Amniotic epithelial cell (primary cell): ENCODE measurements at places on chromosomes 3 and 15.

DNA sequence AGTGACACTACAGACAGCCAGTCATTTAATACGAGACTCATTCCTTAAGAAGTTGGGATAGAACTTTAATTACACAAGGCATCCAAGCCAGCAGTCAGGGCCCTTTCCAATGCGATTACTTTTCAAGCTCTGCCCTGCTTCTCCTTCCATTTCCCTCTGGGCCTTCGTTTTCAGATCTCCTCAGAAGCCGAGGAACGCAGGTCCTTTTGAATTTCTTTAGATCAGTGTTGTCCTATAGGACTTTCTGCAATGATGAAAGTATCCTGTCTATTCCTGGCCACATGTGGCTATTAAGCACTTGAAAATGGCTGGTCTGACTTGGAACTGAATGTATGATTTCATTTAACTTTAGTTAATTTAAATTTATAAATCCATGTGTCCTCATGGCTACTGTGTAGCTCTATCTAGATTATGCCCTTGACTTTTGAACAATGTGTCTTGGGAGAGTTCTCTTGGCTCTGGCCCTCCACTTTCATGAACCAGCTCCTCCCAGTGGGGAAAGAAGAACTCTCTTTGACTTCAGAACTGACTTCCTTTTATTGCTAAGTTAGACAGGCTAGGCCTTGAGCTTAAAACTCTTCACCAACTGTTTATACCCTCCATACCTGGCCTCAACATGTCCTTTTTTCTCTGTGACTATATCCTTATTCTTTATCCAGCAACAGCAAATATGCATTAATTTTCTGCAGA, 22.6 kb downstream of the TGFBR2 start:
- peak; percentile 51 for DNase-seq

DNA sequence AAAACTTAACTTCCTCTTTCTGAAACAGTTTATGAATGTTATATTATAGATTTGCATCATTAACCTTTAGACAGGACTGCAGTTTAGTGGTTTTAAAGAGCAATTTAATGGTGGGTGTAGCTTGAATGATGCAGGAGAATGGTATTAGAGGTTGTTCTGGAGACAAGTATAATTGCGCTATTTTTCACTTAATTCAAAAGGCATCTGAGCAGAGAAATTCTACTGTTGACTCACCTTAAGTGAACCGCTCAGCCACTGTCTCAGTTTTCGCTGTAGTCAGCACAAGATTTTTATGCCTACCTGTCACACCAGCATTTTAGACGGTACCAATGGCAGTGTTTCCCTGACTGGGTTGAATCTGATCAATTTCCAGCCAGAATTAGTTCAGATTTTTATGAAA, 348.8 kb upstream of the DCBLD2 start:
- DNase-seq: peak; percentile 74

DNA sequence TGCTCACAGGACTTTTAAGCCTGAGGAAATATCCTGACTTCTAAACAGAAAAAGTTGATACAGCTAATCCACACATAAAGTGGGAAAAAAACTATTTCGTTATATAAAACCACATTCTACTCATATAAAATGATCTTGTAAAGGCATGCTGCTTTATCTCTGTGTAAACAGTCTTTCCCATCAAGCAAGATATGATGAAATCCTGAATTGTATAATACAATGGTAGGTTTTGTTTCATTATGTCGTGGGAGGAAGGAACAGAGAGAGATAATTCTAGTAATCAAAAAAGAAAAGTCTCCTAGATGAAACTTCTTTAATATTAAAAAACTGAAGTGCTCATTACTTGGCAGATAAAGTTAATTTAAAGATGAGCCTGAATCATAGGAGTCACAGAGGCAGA, 92.6 kb upstream of the SNTN start:
- peak; percentile 2 for DNase-seq

DNA sequence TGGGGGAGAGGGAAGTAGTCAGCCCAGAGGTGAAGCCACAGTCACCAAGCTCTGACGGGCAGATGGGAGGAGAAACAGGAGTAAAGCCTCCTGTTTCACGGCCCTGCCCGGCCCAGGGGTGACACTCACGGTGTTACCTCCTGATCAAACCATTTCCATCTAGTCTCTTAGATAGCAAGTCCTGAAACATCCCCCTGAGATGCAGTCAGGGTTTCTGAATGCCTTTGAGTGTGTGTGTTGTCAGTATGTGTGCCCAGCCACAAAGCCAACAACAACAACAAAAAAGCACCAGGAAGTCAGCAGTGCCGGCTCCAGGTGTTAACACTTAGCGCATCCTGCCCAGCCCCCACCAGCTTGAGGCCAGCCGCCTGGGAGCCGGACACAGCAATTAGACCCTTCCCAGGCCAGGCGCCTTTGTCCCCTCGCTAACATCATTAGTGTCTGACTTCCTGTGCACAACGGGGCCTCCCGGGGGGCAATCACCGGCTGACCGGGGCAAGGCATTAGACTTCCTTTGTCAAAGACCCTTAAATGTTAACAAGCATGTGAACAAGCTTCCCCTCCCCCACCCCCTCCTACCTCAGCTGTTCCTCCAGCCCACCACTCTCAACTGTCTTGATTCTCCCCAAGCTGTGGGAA, 34.5 kb downstream of the IL17RD start:
- DNase-seq: no peak

- DNase-seq: no peak
Measured at GRCh38 chr3:69012100-69012799, 1.2 kb downstream of the EOGT start.

- DNase-seq: no peak
Measured at GRCh38 chr3:4207672-4208071, 95.5 kb upstream of the SETMAR start.
